DMS53 (cell line): ENCODE measurements at places on chromosomes 16 and 17.

DNA sequence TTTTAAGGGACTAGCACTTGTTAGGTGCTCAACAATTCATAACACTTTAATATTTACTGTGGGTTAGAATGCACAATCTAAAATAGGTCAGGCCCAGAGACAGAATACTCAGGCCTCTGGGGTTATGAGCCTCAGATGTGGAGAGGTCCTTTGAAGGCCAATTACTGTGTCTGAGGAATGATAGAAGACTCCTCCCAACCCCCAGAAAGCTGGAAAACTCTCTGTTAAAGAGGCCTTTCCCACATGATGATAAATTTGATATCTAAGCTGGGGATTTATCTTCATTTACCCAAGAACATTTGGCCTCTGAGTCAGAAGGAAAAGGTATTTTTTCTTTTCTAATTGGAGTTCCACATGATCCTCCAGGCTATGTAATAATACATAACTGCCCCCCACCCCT lies 41.1 kb upstream of the MMD start:
- no peak for DNase-seq

GRCh38 chr17:43832168-43832975 lies 574 bp downstream of the MPP3 start:
- peak; percentile 85 for DNase-seq

GRCh38 chr16:88463411-88463810 lies 10.3 kb downstream of the ZFPM1 start:
- DNase-seq, result no peak

DNA sequence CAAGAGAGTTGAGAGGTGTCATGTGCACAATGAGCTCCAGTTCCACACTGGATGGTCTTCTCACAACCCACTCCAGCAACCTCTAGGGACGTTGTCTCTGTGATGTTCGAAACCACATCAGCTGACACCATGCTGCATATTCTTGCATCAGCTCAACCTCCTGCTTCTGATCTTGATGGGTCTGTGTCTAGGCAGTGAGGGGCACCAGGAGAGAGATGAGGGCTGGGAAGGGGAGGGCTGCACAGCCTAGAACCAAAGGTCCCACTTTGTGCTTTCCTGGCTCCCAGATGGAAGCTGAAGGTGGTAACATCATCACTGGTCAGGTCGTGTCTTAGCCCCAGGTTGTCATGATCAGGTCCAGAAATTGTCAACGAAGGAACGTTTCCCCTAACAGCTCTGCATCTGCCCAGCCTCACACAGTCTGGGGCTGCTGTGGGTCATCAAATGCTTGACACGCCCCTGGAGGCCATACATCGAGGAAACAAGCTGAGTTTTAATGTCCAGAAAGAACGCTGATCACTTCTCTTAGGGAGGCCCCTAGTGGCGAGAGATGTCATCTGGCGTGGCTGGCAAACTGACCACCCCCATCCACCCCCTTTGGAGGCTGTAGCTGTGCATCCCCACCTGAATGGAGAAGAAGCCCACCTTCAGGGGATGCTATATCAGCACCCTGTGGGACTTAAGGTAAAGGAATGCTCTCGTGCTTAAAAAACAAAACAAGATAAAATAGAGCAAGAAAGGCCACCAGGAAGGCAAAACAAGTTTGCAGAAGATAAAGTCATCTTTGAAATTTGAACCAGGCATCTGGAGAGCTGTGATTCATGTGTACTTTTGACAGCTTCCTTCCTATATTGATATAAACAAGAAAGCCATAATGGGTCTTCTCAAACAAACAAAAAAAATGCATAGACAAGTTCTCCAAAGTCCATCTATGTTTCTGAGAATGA lies 58.3 kb downstream of the WIPI1 start:
- peak; percentile 86 for DNase-seq

- no peak for DNase-seq
These were observed 11.2 kb downstream of the TRARG1 start for GRCh38 chr17:1290676-1291075.

DNA sequence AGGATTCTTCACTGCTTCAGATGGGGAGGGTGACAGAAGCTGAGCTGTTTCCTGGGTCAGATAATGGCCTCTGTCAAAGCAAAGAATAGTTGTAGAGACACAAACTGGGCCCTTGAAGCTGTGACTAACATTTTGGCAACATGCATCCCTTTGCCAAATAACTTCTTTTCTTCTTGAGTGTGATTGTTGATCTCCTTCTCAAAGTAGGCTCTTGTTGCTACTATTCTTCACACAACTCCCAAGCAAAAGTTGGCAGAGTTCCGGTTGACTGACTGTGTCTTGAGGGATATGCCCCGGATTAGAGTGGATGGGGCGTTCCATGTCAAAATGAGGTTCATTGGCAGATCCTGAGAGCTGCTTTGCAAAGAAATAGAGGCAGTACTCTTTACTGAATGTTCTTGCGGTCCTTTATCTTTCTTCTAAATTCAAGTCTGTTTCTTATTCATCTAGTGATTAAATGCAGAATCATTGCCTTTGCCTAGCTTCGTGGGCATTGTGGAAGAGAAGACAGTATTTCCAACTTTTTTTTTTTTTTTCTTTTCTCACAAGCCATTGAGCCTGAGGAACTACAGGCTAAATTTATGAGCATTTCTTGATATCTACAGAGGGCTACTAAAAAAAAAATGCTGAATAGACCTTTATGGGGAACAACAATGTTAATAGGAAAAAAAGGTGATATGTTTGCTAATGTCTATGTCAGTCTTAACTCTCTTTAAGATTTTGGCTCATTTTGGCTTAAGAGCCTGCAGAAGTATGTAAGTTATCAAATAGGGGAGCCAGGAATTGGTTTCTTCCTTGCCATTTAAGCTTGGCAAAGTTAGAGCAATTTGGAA lies 5.8 kb downstream of the WIPF2 start:
- DNase-seq, result no peak
